ENCODE measurements at places on chromosomes 13 and 19. TPM values are rescaled to one million over a fixed set of nuclear protein-coding genes. Genes with fewer than 3 reads are reported as not detected.

DNA sequence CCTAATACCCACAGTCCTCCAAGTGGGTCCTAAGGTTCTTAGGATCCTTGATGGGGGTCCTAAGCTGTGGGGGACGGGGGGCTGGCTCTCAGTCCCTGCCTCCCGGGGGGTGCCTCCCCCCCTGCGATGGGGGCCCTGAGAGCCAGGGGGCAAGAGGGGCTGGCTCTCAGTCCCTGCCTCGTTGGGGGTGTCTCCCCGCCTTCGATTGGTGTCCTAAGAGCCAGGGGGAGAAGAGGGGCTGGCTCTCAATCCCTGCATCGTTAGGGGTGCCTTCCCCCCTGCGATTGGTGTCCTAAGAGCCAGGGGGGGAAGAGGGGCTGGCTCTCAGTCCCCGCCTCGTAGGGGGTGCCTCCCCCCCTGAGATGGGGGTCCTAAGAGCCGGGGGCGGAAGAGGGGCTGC, 37.0 kb downstream of the SLC25A30 start:
- DNase-seq, result no peak

- no peak for DNase-seq
Observed at GRCh38 chr13:45238945-45239795, 38.3 kb upstream of the KCTD4 start.

GRCh38 chr19:14347999-14348889, 33.0 kb upstream of the ADGRE5 start:
- peak; percentile 37 for DNase-seq

DNA sequence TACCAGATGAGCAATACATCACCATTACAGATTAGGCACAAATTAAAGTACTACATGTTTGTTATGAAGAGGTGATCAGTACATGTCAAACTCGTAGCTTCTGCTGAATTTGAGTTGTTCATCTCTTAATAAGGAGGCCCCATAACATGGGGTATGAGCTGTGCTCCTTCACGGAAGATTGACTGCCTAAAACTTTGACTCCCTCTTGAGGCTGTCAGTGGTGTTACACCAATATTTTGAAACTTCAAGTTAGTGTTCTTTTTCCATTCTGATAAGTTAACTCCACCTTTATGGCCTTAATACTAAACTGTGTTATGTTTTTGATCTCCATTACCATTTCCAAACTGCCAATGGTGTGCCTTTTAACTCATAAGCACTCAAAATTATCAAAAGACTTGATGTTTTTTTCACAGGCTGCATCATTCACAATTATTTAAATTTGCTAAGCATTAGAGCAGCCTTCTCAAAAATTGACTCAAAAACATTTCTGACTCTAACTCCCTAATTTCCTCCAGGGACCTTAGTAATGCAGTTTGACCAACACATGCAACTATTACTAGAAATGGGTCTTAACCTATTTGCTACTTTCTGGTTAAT, 1591.5 kb downstream of the PCDH9 start:
- peak; percentile 60 for DNase-seq

DNA sequence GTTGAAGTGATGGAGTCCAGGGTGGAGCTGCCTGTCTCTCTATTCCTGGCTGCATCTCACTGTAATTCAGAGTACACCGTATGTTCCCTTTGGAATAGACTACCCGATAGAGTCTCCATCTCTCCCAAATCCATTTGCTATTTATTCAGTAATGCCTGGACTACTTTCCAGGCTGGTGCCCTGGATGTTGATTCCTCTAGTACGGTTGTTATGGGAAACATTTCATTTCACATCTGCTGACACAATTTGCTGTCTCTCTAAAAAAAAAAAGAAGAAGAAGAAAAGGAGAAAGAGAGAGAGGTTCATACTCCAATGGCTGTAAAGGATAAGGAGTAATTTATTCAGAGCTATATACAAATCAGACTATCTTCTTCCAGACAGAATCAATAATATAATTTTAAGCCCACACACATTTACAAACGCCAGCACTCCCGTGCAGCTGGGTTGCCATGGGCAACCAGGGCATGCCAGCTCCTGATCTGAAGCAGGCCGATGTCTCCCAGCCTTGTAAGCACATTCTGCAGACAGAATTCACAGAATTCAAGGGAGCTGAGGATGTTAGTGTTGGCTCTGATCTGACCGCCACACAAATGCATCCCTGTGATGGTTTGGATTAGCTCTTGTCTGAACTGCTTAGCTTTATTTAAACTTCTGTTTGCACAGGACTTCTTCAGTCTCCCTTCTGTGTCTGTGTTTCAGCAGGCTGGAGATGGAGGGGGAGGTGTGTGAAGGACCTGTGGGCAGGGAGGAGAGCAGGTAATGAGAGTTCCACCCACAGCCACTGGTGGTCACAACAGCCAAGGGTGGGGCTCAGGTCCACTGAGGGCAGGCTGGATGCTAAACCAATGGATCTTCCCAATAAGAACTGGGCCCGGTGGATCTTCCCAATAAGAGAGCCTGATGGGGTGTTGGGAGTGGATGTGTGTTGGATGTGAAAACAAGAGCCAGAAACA, 66.0 kb downstream of the TEX26 start:
- no peak for DNase-seq

DNA sequence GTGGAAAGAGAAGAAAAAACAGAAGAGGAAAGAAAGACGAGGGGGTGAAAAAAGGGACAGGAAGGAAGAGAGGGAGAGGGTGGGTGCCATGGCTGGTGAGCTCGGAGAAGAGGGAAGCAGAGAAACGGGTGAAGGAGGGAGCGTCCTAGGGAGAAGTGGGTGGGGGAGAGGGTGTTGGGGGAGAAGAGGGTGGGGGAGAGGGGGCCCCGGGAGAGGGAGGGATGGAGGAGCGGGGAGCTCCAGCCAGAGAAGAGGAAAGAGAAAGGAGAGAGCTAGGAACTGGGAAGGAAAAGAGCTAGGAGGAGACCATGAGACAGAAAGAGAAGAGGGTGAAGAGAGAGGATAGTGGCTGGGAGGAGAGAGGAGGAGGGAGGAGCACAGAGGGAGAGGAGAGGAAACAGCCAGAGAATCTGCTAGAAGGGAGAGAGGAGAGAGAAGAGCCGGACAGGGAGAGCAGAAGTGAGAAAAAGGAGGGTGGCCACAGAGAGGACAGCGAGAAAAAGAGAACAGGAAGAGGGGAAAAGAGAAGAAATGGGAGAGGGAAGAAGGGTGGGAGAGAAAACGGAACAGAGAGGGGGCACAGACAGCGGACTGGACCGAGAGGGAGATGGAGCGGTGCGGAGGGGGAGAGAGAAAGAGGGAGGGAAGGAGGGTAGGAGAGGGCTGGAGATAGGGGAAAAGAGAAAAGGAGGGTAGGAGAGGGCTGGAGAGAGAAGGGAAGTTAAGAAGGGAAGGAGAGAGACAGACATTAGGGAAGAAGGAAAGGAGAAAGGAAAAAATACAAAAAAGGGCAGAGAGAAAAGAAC, 11.9 kb upstream of the GARIN5A start:
- DNase-seq, result no peak

GRCh38 chr13:39959497-39960144, 304.2 kb downstream of the COG6 start:
- DNase-seq, result no peak

PTPRH gene
- total RNA-seq, result 103 TPM

DNA sequence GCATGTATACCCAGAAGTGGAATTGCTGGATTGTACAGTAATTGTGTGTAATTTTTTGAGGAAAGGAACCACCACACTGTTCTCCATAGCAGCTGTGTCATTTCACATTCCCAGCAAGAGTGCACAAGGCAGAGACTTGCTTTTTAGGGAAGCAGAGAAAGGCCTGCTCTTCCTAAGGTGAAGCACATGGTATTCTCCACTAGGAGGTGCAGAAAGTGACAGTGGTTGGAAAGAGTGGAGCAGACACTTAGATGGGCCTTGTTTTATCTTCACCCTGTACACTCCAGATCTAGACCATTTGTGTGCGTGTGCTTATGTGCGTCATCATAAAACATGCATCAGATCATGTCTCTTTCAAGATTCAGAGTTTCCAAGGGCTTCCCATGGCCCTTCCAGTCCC, 35.0 kb downstream of the FAM124A start:
- peak; percentile 21 for DNase-seq
